Ovary (tissue), 10 donors: ENCODE measurements at places on chromosomes 1 and 21.
A peak's percentile ranks its signal among the peaks of the same experiment; 100 is the strongest.

DNA sequence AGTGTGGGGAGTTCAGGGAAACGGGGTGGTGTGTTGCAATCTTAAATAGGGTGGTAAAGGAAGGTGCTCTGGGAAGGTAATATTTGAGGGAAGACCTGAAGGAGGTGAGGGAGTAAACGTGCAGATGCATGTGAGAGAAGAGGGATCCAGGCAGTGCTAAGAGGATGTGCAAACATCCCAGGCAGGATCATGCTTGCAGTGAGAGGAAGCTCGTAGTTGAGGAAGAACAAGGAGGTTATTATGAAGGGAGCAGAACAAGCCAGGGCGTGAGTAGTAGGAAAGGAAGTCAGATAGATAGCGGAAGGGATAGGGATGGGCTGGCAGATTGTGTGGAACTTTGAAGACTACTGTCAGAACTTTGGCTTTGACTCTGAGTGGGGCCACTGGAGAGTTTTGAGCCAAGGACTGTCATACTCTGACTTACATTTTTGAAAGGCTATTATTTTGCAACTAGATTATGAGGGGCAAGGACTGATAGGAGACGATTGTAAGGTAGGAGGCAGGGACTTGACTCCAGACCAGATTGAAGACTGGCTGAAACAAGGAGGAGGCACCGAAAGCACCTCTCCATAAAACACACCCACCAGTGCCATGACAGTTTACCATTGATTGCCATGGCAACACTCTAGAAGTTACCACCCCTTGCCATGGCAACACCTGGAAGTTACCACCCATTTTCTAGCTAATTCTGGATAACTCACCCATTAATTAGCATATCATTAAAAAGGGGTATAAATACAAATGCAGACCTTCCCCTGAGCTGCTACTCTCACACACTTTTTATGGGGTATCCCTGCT is 67.0 kb downstream of the XCL2 start:
- no peak for DNase-seq

DNA sequence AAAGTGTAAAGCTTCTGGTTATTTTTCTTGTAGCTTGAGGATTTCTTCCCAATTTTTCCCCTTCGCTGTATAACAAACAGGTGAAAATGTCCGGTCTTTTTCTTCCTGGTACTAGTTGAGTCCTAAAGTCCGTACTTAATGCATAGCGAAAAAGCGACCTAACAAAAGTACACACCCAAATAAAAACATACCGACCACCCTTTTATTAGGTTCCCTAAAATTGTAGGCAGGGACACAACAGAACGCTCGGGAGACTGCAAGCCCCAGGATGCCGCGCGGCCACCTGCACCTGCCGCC is 281 bp upstream of the BTF3L4 start:
- no peak for DNase-seq

DNA sequence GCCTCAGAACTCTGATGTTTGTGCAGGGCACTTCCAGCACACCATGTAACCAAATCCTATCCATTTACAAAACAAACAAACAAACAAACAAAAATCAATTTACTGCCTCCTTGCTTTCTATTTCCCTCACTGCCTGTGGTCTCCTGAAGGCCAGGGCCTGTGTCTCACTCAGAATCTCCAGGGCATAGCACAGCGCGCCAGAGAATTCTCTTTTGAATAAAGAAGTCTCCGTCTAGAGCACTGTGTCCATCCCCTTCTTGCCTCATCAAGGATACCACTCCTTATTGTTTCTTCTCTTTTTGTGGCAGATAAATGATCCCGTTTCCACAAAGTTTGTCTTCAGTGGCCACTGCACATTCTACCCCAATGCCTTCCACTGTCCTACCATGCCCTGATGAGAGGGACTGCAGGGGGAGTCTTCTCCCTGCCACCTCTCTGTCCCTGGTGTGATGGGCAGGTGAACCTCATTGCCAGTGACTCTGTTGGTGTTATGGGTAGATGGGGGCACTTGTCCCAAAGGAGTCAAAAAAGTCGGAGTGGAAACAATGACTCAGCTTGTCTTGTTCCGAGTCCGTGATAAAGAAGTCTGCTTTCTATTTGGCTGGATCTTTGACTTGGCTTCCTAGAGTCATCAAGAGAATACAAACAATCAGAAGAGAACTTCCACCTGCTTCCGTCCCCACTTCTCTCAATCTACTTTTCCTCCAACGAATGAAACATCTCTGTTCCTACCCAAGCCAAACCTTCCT is 30.0 kb downstream of the XCL2 start:
- peak; percentile 41 for DNase-seq

GRCh38 chr1:112034277-112034676 is 44.8 kb upstream of the KCND3 start:
- no peak for DNase-seq

DNA sequence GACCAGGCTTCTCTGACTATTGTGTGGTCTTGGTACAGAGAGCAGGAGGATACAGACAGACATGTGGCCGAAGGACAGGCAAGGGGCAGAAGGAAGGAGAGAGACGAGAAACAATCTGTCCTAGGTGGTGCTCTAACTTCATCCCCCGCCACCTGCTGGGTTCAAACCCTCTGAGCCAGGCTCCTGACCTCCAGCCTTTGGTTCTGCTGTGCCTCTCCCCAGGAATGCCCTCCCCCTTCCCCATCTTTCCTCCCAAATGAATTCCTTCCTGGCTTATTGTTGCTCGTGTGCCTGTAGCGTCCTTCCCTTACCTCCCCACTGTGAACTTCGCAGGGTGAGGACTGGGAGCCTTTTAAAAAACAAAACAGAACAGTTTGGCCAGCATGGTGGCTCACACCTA is 5.4 kb downstream of the TCEA3 start:
- no peak for DNase-seq
